ENCODE measurements at places on chromosomes 13 and 19.

GRCh38 chr13:41056826-41057711 is 4.2 kb upstream of the WBP4 start:
- no peak for DNase-seq

DNA sequence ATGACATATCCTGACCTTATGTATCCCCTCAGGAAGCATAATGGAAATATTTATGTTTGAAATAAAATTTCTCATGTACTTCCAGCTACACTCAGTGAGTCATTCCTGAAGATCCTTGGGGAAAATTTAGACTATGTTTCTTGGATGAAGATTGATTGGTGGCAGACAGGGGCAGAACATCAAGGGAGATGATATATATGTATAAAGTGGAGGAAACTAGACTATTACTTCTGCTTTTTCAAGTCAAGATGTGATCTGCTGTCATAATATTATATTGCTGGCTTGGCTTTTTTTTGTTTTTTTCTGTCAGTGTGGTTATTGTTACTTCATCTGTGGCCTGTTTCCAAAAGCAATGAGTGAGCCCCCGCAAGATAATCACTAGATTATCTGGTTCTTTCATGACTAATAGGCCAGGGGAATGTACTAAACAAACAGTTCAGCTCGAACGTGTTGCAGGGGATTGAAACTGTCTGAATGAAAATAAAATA is 87.2 kb upstream of the TNFSF11 start:
- no peak for DNase-seq

GRCh38 chr13:50094615-50095293 is 79.5 kb downstream of the KCNRG start:
- DNase-seq: no peak

DNA sequence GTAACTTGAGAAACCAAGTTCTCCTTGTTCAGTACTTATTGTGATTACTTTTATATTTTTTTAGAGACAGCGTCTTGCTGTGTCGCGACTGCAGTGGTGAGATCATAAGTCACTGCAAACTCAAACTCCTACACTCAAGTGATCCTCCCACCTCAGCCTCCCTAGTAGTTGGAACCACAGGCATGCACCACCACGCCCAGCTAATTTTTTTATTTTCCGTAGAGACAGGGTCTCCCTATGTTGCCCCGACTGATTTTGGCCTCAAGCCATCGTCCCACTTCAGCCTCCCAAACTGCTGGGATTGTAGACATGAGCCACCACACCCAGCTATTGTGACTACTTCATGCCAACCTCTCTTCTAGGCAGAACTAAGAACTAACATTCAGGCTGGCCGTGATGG is 8.3 kb downstream of the C19orf53 start:
- DNase-seq: no peak

DNA sequence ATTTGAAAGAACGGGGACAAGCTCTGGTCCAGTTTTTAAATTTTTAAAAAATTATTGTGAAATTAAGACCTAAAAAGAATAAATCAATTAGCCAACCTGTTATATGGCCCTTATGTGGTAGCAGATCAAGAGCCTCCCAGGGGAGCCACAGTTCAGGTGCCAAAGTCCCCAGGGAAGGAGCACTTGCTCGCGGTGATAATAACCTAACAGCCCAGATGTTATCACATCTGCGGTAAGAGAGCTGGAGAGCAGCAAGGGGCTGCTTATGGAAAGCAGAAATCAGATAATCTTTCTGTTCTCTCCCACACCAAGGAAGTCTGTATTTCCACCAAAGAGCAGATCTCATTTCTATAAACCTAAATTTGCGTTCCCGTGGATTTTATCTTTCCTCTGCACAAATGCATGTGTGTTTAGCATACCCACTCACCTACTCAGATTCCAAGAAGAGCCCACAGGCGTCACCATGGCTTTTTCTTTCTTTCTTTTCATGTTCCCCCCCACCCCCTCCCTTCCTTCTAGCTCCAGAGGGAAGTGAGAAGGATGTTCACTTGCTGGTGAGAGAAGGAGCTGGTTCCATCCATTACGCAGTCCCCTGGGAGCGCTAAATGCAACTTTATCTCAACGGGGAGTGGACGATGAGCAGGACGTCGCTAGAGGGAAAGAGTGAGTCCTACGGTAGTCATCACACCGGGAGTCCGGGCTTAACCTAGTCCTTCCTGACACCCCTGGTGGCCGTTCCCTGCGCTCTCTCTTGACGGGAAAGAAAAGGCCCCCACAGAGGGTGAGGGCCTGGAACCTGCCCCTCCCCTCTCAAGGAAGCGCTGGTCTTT is 1.6 kb upstream of the POU4F1 start:
- DNase-seq: no peak

Measured in T-helper 1 cell (primary cell).